ENCODE measurements at places on chromosomes 11 and 22.
A peak's percentile ranks its signal among the peaks of the same experiment; 100 is the strongest.

GRCh38 chr11:934527-934926 is 8.9 kb downstream of the AP2A2 start:
- H3K27me3 ChIP-seq: no peaks in the 10 kb centered on the region
- no peak for DNase-seq

- no peak overlapping the region for H3K27ac ChIP-seq
- DNase-seq: no peak
- H3K4me3 ChIP-seq: no peak overlapping the region
- no peaks in the 10 kb centered on the region for H3K27me3 ChIP-seq
- H3K36me3 ChIP-seq: no peaks in the 10 kb centered on the region
- no peaks in the 10 kb centered on the region for H3K4me1 ChIP-seq
Measured at GRCh38 chr11:29435421-29435820, 581.4 kb downstream of the KCNA4 start.

GRCh38 chr11:4187055-4187988 is 92.7 kb downstream of the RRM1 start:
- H3K4me1 ChIP-seq: peaks cover 1% of the 10 kb centered on the region
- H3K27ac ChIP-seq: no peak overlapping the region

DNA sequence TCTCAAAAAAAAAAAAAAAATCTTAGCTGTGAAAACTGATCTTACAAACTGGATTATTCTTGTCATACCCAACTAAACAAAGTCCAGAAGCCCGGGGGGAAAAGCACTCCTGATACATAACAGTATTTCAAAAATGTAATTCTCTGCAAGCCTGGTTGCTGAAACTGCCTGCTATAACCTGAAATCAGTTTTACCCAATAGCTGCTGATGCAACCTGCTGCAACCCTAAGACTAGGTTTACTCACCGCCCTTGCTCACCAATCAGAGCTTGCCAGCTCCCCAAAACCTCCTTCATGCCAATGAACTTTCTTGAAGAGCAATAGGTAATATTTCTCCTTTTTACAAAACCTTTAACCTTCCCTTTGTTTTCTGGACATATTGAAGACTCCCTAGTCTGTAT is 12.4 kb downstream of the FGF19 start:
- H3K36me3 ChIP-seq: no peaks in the 10 kb centered on the region
- no peaks in the 10 kb centered on the region for H3K4me1 ChIP-seq
- H3K4me3 ChIP-seq: no peak overlapping the region
- no peak overlapping the region for H3K27ac ChIP-seq

DNA sequence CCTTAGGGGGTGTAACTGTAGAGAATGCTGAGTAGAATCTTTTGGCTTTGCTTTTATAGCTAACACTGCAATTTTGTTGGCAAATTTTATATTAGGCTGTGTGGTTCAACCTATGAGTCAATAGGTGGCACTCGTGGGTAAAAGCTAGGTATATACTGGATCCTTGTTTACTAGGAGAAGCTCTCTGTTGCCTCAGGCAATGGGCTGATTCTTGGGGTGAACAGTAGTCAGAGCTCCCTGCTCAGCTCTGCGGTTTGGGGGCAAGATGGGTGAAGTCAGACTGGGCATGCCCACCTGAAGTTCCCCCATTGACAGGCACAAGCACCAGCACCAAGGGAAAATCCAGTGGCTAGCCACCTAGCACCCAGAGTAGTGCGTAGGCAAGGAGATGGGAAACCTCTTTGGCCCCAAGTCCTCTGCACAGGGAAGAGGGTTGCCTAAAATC is 238.7 kb downstream of the FAM181B start:
- no peaks in the 10 kb centered on the region for H3K36me3 ChIP-seq
- H3K27me3 ChIP-seq: no peaks in the 10 kb centered on the region
- no peak for DNase-seq
- H3K4me3 ChIP-seq: no peak overlapping the region
- peaks cover 3% of the 10 kb centered on the region for H3K4me1 ChIP-seq
- no peak overlapping the region for H3K27ac ChIP-seq

DNA sequence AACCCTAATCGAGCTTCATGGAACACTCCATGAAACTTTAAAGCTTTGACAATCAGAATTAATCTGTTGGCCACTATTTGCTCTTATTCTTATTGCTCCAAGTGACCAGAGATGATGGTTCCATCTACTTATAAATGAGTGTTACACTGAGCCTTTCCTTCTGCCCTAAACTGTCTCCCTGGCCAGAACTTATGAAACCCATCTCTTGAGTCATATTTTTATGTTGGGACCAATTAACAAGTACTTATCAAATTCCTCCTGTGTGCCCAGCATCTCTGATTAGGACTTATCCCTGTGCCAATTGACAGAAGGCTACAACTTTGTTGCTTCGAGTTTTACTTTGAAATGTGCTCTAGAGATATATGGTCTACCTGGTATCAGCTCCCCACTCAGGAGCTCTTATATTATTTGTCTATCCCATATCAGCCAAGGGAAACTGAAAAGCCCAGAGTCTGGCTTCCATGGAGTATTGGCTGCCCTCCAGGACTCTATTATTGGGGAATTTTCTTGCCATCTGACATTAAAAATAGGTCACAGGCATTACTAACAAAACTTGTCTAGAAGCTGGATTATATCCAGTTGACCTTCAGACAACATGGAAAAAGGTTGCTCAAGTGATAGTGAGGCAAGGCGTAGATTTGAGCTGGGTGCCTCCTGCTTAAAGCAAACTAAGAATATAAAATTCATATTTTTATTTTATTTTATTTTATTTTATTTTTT is 8.8 kb downstream of the KREMEN1 start:
- no peaks in the 10 kb centered on the region for H3K27me3 ChIP-seq
- no peak for DNase-seq
- peaks cover 3% of the 10 kb centered on the region for H3K4me1 ChIP-seq

- DNase-seq: no peak
- peaks cover 10% of the 10 kb centered on the region for H3K4me1 ChIP-seq
- no peak overlapping the region for H3K4me3 ChIP-seq
- H3K36me3 ChIP-seq: no peaks in the 10 kb centered on the region
- H3K27ac ChIP-seq: no peak overlapping the region
- H3K27me3 ChIP-seq: no peaks in the 10 kb centered on the region
Measured at GRCh38 chr11:2807801-2808241, 77.8 kb downstream of the CDKN1C start.

GRCh38 chr11:134333946-134334345 is 2.2 kb downstream of the GLB1L2 start:
- H3K4me3 ChIP-seq: no peak overlapping the region
- H3K4me1 ChIP-seq: peaks cover 5% of the 10 kb centered on the region
- no peaks in the 10 kb centered on the region for H3K36me3 ChIP-seq

DNA sequence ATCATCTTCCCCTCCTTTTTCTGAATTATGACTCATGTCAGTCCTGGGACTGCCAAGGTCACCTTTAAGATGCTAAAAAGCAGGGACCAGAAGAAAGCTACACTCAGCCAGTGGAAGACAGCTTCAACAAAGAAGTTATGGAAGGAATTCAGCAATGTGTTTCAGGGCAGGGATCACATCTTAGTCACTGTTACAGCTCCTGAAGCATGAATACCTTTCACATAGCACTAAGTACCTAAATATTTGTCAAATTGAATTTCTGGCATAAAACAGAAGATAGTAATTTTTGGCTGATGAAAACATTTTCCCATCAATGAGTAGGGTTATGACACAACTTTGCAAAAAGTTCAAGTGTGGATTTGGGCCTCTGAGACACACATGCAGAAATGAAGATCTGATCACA is 5.2 kb downstream of the DDB1 start:
- H3K27ac ChIP-seq: no peak overlapping the region
- peaks cover 12% of the 10 kb centered on the region for H3K4me1 ChIP-seq
- peaks cover 27% of the 10 kb centered on the region for H3K36me3 ChIP-seq
- peak; percentile 49 for DNase-seq
- no peaks in the 10 kb centered on the region for H3K27me3 ChIP-seq

- no peak overlapping the region for H3K27ac ChIP-seq
- H3K27me3 ChIP-seq: no peaks in the 10 kb centered on the region
- H3K36me3 ChIP-seq: no peaks in the 10 kb centered on the region
Measured at GRCh38 chr11:105699203-105699602, 89.3 kb downstream of the GRIA4 start.

- no peak overlapping the region for H3K27ac ChIP-seq
- H3K27me3 ChIP-seq: no peaks in the 10 kb centered on the region
- DNase-seq: no peak
- H3K4me1 ChIP-seq: no peaks in the 10 kb centered on the region
- H3K36me3 ChIP-seq: no peaks in the 10 kb centered on the region
Measured at GRCh38 chr11:61711498-61711897, 31.3 kb downstream of the DAGLA start.

- H3K27ac ChIP-seq: no peak overlapping the region
- no peaks in the 10 kb centered on the region for H3K27me3 ChIP-seq
- peaks cover 27% of the 10 kb centered on the region for H3K36me3 ChIP-seq
- DNase-seq: no peak
- no peak overlapping the region for H3K4me3 ChIP-seq
- peaks cover 4% of the 10 kb centered on the region for H3K4me1 ChIP-seq
Measured at GRCh38 chr11:70303070-70303469, 32.6 kb downstream of the PPFIA1 start.

GRCh38 chr11:101336858-101337257 is 207.2 kb upstream of the PGR start:
- H3K27ac ChIP-seq: no peak overlapping the region
- H3K36me3 ChIP-seq: no peaks in the 10 kb centered on the region
- no peaks in the 10 kb centered on the region for H3K27me3 ChIP-seq
- no peak overlapping the region for H3K4me3 ChIP-seq
- H3K4me1 ChIP-seq: no peaks in the 10 kb centered on the region

DNA sequence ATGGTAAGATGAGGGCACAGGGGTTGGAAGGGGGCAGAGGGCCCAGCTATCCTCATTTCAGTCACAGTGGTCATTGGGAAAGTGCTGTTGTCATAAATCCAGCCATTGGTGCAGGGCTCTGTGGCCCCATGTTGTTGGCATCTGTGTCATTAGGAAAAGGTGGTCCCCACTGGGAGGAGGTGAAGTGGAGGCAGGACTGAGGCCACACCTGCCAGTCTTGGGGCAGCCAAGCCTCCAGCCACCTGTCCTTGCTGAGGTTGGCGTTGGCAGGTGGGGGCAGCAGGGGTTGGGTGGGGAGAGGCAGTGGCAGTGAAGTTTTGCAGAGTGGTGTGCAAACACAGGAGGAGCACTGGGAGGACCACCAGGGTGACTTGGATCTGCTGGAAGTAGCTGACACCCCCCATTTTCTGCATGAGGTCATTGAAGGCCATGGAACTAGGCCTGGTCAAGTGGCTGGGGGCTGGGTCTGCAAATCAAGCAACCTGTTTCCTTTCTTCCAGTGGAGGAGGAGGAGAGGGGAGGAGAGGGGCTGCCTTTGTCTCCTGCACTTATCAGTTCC is 25.3 kb downstream of the SLC22A6 start:
- no peaks in the 10 kb centered on the region for H3K4me1 ChIP-seq
- no peaks in the 10 kb centered on the region for H3K27me3 ChIP-seq
- no peaks in the 10 kb centered on the region for H3K36me3 ChIP-seq
- no peak for DNase-seq

- peaks cover 3% of the 10 kb centered on the region for H3K4me1 ChIP-seq
- H3K36me3 ChIP-seq: no peaks in the 10 kb centered on the region
- H3K27ac ChIP-seq: no peak overlapping the region
- H3K4me3 ChIP-seq: no peak overlapping the region
- no peak for DNase-seq
- H3K27me3 ChIP-seq: no peaks in the 10 kb centered on the region
Measured at GRCh38 chr11:45649544-45650165, 15.8 kb downstream of the CHST1 start.

- H3K27ac ChIP-seq: no peak overlapping the region
- DNase-seq: no peak
- no peak overlapping the region for H3K4me3 ChIP-seq
- H3K4me1 ChIP-seq: peaks cover 9% of the 10 kb centered on the region
- H3K36me3 ChIP-seq: no peaks in the 10 kb centered on the region
- H3K27me3 ChIP-seq: peaks cover 28% of the 10 kb centered on the region
Measured at GRCh38 chr22:39559456-39560105, 11.0 kb upstream of the CACNA1I start.

DNA sequence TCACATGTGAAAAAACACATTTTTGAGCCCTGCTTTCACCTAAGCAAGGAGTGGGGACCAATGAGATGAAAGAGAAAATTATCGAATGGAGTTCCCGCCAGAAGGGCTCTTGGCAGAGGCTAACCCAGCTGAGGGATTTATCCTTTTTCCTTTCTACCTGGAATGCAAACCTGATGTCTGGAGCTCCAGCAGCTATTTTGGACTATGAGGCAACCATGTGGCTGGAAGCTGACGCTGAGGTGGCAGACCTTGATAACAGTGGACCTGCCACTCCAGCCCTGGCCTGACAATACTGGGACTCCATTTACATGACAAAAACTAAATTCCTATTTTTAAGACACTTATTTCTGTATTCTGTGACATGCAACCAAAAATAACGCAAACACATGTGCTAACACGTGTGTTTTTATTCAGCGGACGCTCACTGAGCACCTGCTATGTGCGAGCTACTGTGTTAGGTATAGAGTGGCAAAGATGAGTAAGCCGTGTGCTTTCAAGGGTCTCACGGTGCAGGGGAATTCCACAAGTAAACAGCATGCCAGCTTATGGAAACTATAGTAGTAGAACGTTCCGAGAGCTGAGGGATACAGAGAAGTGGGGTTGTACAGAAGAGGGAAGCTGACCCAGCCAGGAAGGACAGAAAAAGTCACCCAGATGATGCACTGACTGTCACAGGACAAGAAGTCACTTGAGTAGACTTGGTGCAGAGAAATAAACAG is 19.1 kb upstream of the ISX start:
- no peak overlapping the region for H3K4me3 ChIP-seq
- H3K4me1 ChIP-seq: no peaks in the 10 kb centered on the region
- DNase-seq: no peak
- no peaks in the 10 kb centered on the region for H3K27me3 ChIP-seq

GRCh38 chr11:27976262-27976661 is 131.7 kb downstream of the KIF18A start:
- no peak overlapping the region for H3K4me3 ChIP-seq
- DNase-seq: no peak
- H3K4me1 ChIP-seq: no peaks in the 10 kb centered on the region
- H3K36me3 ChIP-seq: no peaks in the 10 kb centered on the region
- no peaks in the 10 kb centered on the region for H3K27me3 ChIP-seq

- H3K4me1 ChIP-seq: peaks cover 5% of the 10 kb centered on the region
- no peaks in the 10 kb centered on the region for H3K27me3 ChIP-seq
- DNase-seq: no peak
- no peak overlapping the region for H3K4me3 ChIP-seq
- no peak overlapping the region for H3K27ac ChIP-seq
Measured at GRCh38 chr11:9714272-9714940, 50.5 kb downstream of the SWAP70 start.

DNA sequence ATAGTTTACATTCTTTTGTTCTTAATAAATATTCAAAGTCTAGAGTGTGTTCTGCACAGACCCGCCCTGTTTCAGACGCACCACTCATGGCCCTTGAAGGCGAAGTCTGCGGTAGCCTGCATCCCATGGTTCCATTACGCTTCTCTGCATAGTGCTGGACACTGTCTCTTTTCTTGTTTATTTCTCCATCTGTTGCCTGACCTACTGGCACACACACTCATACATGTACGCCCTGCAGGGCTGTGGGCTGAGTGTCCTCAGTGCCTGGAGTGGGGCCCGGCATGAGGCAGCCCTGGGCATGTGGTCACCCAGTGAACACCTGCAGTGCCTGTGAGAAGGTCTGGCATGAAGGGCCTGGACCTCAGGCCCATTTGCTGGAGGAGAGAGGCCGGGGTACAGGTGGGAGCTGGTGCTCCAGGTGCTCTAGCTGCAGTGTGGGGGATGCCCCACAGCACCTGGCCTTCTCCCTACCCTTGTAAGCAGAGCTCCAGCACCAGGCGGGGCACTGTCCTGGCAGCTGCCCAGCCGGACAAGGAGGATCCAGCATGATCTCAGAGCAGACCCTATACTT is 404.1 kb downstream of the TBC1D22A start:
- no peaks in the 10 kb centered on the region for H3K27me3 ChIP-seq
- no peak overlapping the region for H3K4me3 ChIP-seq
- H3K4me1 ChIP-seq: no peaks in the 10 kb centered on the region
- no peaks in the 10 kb centered on the region for H3K36me3 ChIP-seq
- no peak overlapping the region for H3K27ac ChIP-seq

All from trophoblast cell (in vitro differentiated cells and primary cell).